ENCODE measurements at places on chromosomes 2 and 18.
A peak's percentile ranks its signal among the peaks of the same experiment; 100 is the strongest.

- no peak for DNase-seq
Observed at GRCh38 chr2:113685471-113685870, 58.4 kb downstream of the RABL2A start.

DNA sequence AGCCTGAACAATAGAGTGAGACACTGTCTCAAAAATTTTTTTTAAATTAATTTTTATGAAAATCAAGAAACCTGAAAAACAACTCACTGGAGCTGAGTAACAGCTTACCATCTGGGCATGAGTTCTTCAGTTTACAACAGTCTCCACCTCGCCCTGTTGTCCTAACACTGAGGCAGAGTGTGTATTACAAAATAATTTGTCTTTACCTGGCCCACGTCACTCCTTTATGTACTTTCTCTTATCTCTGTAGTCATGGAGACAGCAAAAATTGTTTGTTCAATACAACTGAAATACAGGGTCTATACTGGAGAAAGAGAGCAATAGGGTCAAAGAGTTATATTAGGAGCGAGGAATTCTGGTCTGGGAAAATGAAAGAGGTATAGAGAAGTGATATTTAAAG is 48.1 kb downstream of the CYTIP start:
- DNase-seq = no peak

DNA sequence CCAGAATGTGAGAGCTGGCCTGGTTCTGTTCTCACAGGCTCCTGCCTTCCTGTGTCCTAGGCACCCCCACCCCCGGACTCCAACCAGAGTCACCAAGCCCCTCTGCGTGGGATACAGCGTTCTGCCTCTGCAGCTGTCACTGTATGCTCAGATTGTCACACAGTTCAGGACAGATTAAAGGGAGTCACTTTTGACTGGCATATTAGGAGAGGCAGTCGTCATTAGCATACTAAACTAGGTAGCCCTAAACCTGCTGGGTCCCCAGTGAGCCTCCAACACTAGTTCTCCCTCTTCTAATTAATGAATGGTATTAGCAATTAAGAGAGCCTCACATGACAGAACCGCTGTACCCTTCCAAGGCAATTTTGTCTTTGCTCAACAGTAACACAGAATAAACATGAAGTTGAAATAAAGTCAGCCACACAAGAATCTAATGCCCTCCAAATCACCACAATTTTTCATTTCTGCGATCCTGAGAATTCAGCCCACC is 340.2 kb downstream of the CMPK2 start:
- no peak for DNase-seq

- no peak for DNase-seq
Observed at GRCh38 chr2:109185821-109186570, 57.0 kb downstream of the SH3RF3 start.

DNA sequence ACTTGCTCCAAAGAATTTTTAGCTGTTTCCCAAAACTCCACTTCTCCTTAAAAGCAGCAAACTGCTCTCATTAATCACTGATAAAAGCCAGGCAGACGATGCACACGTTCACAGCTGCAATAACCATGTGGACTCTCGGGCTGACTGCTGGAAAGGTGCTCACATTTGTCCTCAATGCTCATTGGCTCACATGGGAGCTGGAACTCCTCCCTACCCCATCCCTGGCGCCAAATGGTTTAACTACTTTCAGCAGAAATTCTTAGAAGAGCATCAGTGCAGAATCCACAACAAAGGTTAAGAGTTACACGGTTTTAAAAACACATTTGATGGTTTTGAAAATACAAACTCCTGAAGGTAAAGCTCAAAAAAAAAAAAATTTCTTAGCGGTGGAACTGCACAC is 117.1 kb downstream of the NOL10 start:
- no peak for DNase-seq

DNA sequence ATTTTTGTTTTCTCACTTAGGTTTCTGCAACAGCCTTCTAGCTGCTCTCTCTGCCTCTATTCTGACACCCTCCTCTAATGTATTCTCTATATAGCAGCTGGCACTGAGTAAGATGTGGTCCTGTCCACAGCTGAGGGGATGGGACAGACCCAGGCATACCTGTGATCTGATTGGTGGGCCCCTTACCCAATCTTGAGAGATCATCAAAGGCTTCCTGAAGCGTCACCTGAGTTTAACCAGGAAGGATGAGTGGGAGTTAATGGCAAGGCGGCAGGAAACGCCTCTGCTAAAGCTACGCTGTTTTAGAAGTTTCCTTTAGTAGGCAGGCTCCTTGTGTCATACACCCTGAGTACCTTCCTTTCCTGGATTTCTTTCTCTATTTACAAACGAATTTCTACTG is 5.7 kb upstream of the TET3 start:
- peak; percentile 36 for DNase-seq

DNA sequence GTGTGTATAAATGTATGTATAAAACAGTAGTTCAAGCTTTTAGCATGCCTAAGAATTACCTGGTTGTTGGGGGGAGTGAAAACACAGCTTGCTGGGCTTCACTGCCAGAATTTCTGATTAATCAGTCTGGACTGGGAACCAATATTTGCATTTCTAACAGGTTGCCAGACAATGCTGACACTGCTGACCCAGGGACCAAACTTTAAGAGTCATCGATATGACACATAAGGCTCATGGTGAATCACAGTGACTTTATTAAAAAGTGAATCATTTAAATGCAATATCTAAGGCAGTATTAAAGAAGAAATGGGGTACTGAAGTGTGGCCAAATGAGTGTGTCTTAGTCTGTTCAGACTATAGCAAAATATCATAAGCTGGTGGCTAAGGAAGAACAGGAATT is 195.9 kb upstream of the DTNA start:
- DNase-seq = no peak

GRCh38 chr2:9560628-9561027 is 5.0 kb upstream of the ADAM17 start:
- no peak for DNase-seq

- DNase-seq = no peak
Observed at GRCh38 chr18:23662309-23663263, at the start of gene ANKRD29. Gene ANKRD29, minus strand, starts transcription at chr18:23662911. Its CDS starts 181 bp downstream, at chr18:23662730.

GRCh38 chr2:60058781-60059180 is 494.7 kb downstream of the BCL11A start:
- DNase-seq = no peak

DNA sequence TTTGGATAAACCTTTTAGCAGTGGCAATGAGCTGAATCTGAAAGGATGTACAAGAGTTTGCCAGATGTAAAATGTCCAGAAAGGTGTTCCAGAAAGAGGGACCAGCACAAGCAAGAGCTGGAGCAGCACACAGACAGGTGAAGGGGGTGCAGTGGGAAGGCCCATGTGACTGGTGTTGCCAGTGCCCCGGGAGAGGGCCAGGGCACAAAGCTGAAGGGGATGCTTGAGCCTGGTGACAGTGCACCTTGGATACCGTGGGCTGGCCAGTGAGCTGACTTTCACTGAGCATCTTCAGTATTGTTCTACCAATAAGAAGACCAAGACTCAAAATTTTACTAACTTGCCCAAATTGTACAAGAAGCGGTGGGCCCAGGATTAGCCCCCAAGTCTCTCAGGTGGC is 132.3 kb upstream of the ALPP start:
- no peak for DNase-seq

DNA sequence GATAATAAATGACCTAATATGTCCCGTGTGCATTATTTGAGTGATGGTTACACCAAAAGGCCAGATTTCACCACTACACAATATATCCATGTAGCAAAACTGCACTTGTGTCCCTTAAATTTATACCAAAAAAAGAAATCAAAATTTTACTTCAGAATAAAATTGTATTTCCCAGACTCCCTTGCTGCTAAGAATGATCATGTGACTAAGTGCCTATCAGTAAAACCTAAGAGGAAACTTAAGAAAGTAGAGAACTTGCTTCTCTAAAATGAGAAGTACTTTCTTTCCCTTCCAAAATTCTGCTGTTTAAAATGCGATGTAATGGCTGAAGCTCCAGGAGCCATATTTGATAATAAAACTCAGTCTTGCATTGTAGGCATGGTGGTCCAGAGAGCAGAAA is 24.0 kb downstream of the PROKR1 start:
- DNase-seq = no peak

- DNase-seq = no peak
Observed at GRCh38 chr2:128344101-128344500, 25.4 kb upstream of the HS6ST1 start.

- no peak for DNase-seq
Observed at GRCh38 chr2:2174956-2175355, 156.1 kb downstream of the MYT1L start.

Measured in stimulated activated CD8-positive, alpha-beta memory T cell treated with anti-CD3 and anti-CD28 coated beads, Interleukin-7, amount 100 ng/mL, for 1 hour (primary cell).